ENCODE measurements at places on chromosomes 4 and X.

DNA sequence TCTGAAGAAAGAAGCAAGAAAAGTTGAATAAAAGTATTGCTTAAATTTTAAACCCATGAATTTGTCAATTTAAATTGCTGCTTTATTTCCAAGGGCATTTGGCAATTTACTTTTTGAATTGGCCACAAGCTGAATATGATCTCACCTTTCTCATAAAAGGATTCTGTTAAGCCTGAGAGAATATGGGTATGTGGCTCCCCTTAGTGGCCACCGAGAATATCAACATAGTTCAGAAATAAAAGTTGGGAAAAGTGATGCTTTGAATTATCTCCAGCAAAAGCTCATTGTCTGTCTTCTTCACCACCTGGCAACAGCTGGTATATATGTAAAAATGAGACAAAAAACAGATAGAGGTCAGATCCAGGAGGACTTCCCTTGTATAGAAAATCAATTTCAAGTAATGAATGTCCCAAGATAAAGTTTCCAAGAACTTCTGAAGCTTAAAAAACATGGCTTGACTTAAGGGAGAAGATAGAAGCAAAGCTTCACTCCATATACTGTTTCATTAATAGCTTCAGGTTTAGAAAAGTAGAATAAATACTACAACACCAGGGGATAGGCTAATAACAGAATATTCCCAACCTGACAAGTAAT, 290.7 kb upstream of the FAM241A start:
- DNase-seq = no peak

GRCh38 chr4:120809518-120809917, 113.0 kb downstream of the PRDM5 start:
- DNase-seq = no peak

GRCh38 chrX:37578045-37578444, 6.6 kb downstream of the LANCL3 start:
- DNase-seq = no peak

DNA sequence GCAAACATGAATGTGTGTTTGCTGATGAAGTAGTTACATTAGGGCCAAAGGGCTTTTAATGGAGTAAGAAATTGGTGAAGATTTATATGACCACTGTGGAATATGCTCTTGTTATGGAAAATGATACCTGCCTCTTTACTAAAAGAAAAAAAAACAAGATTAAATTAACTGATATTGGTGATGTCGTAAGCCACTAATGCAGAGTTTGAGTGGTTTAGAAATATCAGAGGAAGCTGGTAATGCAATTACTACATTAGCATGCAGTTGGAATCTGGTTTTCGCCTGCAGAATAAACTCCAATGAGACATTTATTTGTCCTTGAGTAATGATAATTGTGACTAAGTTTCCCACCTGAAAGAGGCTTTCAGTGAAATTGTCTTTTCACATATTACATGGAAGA, 597.9 kb downstream of the GALNTL6 start:
- no peak for DNase-seq

- DNase-seq = no peak
Measured at GRCh38 chr4:26010304-26010703, 96.3 kb downstream of the SMIM20 start.

- DNase-seq = peak; percentile 35
Measured at GRCh38 chr4:44583393-44583792, 68.0 kb downstream of the YIPF7 start.

DNA sequence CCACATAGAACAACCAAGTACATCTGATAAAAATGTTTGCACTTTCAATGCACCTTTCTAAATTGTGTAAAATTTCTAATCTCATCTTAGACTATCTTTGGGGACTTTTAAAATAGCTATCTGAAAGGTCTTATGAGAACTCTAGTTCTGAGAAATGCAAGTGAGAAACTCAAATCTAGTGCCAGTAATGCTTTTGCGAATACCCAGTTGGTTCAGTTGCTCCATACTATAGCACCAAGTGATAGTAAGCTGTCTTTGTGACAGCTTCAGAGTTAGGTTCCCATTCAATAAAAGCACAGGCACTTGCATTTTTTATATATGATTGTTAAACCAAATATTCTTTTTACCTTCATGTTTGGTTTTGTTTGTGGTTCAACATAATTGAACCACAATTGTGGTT, 4.5 kb upstream of the ITM2A start:
- DNase-seq = no peak

DNA sequence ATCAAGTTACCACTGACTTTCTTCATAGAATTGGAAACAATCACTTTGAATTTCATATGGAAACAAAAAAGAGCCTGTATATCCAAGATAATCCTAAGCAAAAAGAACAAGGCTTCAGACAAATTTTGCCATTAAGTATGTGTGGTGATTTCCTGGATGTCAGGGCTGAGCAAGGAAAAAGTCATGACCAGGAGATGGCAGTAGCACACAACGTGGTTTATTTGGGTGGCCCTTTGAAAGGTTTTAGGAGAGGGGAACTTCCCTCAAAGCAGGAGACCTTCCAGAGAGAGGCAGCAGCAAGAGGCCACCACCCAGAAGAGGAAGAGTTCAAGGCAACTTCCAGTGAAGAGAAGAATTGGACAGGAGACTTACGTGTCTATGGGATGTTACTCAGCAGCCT, 18.1 kb upstream of the ZXDB start:
- no peak for DNase-seq

- no peak for DNase-seq
Measured at GRCh38 chr4:47654972-47655693, 170.1 kb downstream of the ATP10D start.

- DNase-seq = no peak
Measured at GRCh38 chr4:136935871-136936270, 596.4 kb downstream of the PCDH18 start.

DNA sequence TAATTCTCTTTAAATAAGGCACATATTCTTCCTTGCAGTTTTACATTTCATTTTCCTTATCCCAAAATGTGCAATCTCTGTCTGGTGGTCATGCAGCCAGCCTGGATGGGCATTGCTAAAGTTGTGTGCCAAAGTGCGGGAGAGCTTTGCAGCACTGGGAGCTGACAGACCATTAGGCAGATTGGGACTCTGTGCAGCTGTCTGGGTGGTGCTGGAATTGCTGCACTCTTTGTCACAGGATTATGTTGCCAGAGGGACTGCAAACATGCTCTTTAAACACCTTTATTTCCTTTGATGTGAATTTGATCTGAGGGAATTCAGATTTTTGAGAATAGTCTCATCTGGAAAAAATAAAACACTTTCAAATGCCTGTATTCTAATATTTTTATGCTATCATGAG, 956.2 kb upstream of the DIAPH2 start:
- DNase-seq = no peak
